Amygdala (tissue), 56 donors: ENCODE measurements at places on chromosomes 1 and 21.

DNA sequence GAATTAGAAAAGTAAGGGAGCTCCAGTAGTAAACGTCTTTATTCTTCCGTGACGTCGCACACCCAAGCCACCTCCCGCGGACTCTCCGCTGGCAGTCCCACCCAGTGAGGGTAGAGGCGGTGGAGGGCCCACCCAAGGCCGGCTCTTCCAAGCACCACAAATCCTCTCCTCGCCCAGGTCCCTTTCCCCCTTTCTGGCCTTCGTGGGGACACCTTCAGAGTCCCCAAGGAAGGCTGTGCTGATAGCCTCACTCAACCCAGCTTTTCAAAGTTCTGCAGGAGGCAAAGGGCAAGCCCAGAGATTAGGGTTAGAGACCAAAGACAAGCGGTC is 349 bp upstream of the GPN2 start:
- DNase-seq: no peak

DNA sequence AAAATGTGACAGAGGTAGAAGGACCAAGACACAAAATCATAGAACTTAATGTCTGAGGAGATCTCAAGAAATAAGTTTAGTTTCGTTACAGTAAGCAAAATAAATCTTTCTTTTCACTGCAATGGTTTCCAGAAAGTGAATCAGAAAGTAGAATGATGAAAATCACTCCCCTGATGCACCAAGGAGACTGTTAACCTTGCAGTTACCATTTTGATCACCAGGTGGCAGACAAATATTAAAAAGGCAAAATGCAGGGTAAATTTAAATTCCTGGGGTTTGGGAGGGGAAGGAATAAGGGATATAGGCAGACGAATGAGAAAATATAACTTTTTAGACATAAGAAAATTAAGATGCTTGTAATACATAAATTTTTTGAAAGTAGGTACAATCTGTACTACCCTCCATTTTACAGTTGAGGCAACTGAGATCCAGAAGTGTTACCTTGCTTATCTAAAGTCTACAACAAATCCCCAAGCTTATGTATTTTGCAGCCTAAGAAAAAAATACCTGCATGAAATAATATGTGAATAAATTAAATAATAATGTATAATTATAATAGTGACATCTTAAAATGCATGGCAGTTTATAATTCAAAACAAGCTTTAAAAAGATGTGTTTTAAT is 253.2 kb downstream of the CRB1 start:
- DNase-seq: no peak

GRCh38 chr1:71834601-71835441 is 447.5 kb downstream of the NEGR1 start:
- DNase-seq: no peak

- no peak for DNase-seq
These were observed 100.8 kb downstream of the SIK1 start for GRCh38 chr21:43325968-43326715.

DNA sequence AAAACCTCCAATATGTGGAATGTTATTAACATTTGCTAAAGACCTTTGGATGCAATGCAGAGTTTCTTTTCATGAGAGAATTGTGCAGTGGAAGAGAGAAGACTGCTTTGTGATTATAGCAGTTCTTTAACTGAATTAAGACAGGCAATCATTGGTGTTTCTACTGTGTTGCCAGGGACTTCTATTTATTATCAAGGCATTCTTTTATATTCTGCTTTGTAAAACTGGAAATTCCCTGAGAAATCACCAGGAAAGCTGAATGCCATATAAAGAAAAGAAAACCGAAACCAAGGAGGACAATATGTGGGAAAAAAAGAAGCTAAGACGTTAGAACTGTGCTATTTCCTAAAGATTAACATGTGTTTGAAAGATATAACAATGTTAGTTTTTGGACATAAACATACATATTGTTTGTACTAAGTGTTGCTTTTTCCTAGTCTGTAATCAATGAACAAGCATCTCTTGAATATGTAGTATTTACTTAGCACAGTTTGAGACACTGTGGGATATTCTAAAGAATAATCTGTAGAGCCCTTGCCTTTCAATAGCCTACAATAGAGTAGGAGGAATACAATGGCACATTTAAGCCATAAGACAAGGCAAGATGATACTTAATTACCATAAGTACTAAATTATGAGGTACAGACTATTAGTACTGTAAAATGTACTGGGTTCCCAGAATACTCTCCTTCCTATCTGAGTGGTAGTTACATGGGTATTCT is 47.1 kb downstream of the EXTL2 start:
- no peak for DNase-seq

DNA sequence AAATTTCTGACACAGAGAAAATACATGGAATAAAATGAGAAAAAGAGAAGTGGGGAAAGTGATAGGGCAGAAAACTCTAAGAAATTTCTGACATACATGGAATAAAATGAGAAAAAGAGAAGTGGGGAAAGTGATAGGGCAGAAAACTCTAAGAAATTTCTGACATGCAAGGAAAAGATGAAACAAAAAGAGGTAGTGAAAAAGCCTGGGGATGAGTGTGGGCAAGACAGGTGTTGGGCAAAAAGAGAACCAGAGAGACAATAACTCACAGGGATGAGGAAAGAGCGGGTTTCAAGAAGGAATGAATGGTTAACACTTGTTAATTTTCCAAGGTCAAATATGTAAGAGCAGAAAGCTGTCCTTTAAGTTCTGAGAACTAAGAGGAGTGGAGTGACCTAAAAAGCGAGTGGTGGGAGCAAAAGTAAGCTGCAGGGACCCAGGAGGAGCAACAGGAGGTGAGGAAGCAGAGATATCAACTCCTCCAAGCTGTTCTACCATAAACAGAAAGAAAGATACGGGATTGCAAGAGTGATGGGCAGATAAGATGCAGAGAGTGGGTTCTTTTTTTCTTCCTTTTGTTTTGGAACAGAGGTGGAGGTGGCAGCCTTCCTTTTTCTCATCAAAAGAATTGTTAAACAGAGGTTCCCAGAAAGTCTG is 29.9 kb upstream of the EXO1 start:
- DNase-seq: no peak

- no peak for DNase-seq
These were observed 68.1 kb upstream of the ANGPTL1 start for GRCh38 chr1:178938959-178939317.

- no peak for DNase-seq
These were observed 115.7 kb downstream of the KCNJ6 start for GRCh38 chr21:37800456-37801061.

- no peak for DNase-seq
These were observed 180.9 kb downstream of the PCP4 start for GRCh38 chr21:40047993-40048730.

- no peak for DNase-seq
These were observed 920 bp downstream of the MTR start for GRCh38 chr1:236795757-236796667.

GRCh38 chr1:220828179-220828490 is 41.4 kb downstream of the MTARC1 start:
- DNase-seq: no peak

DNA sequence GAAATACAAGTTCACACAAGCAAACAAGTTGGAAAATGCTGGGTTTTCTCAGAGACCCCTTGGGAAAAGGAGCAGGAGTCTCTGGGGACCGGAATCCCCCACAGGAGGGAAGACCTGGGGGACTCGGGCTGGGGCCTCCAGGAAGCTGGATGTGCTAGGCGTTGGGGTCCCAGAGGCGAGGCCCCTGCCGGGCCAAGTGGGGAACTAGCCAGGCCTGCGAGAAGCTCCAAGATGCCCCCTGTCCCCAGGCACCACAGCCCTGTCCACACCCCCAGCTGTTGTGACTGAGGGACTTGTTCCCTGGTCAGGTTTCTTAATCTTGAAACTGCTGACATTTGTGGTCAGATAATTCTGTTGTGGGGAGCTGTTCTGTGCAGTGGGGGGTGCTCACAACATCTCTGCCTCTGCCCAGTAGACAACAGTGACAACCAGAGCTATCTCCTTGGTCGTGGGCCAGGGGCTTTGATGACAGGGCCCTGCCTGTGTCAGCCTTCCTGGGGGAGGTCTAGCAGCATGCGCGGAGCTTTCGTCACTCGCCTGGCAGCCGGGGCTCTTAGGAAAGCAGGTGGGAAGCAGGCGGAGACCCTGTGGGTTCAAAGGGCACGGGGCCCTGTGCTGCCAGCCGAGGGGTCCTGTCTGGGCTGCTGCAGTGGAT is 126.4 kb upstream of the ARHGEF16 start:
- no peak for DNase-seq

- DNase-seq: no peak
These were observed 673.3 kb downstream of the KCNT2 start for GRCh38 chr1:195934817-195935553.

GRCh38 chr1:221118938-221119320 is 239.7 kb downstream of the HLX start:
- no peak for DNase-seq

DNA sequence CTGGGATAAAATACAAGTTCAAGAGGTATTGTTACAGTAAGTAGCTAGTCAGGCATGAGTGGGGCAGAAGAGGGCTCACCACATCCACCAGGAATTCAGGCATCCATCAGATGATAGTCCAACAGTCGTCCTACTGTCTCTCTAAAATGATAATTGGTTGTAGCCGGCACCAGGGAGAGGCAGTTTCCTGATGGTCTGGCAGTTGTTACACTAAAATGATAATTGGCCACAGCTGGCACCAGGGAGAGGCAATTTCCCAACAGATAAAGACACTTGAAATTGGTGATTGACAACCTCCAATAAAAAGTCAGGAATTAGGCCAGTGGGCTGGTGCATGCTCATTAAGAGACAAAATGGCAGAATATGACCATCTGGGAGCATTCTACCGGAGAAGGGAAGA is 545.8 kb downstream of the AMY1C start:
- DNase-seq: no peak

GRCh38 chr21:43728467-43729390 is 9.8 kb downstream of the PDXK start:
- peak; percentile 74 for DNase-seq

DNA sequence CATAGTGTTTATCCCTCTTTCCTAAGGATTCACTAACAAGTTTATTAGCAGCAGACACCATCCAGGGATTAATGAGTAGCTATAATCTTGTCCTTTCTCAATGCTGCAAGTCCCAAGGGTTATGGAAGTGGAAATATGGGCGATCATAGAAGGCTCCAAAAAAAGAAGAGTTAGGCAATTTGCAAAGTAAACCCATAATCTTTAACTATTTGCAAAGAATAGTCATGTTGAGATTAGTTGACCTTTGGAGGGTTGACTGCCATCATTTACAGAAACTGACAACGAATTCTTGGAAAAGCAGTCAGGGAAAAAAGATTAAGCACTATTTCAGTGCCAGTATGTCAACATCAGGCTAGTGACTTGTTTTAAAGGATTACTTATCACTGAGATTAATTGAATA is 169.9 kb downstream of the KCNT2 start:
- no peak for DNase-seq

- DNase-seq: no peak
These were observed 145.4 kb downstream of the PTGER3 start for GRCh38 chr1:70902211-70902610.

DNA sequence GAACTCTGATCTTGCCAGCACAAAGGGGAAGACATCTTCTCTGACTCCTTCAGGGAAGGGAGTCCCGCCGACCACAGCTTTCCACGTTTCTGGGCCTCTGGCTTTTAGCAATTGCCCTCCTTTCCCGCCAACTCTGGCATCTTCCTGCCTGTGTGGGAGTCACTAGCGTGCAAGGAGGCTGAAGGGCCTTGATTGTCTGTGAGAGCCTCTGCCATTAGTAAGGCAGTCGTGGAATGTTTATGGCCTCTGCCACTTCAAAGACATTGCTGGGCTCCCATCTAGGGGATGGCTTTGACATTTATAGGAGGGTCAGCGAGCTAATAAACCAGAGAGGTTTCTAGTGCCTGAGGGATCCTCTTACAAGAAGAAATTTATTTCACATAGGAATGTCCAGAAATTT is 14.3 kb upstream of the PROK1 start:
- no peak for DNase-seq

- no peak for DNase-seq
These were observed 153.8 kb downstream of the NTNG1 start for GRCh38 chr1:107294686-107295085.

GRCh38 chr1:4660917-4661594 is 6.6 kb downstream of the AJAP1 start:
- DNase-seq: no peak

- no peak for DNase-seq
These were observed 36.4 kb upstream of the TRABD2B start for GRCh38 chr1:48033495-48034045.

- no peak for DNase-seq
These were observed 276.2 kb downstream of the KCNH1 start for GRCh38 chr1:210857705-210858104.

DNA sequence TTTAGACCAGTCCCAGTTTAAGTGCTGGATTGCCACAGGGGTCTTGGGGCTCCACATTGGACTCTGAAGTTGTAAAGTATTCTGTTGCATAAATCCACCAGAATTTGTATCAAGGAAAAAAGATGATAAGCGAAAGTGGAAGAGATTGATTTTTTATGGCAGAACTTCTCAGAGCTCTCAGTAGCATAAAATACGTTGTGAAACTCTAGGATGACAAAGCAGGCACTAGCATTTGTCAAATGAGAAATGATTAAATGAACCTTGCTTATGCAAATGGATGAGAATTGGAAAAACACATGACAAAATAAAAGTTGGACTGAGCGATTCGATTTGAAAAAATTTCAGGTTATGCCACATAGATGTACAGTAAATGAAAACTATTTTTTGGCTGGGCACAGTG is 253.8 kb upstream of the RAB4A start:
- DNase-seq: no peak

- no peak for DNase-seq
These were observed 940.1 kb upstream of the TMPRSS15 start for GRCh38 chr21:19343711-19344110.

DNA sequence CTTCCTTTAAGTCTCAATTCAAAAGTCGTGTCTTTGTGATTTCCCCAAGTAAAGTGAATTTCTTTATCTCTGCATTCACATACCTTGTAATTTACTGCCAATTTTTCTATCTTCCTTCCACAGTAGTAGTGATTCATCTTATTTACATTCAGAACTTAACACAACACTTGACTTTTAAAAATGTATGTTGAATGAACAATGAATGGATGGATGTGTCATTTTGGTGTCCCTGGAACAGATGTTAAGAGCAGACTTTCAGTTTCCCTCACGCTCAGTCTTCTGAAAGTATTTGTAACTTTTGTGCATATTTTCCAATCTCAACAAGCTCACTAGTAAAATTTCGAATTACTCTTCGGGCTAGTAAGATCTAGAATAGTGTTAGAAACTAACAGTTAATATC is 352.0 kb downstream of the HHIPL2 start:
- no peak for DNase-seq

- no peak for DNase-seq
These were observed 321.3 kb downstream of the KIF26B start for GRCh38 chr1:245475961-245476516.
